ENCODE measurements at places on chromosomes 11 and 22.

DNA sequence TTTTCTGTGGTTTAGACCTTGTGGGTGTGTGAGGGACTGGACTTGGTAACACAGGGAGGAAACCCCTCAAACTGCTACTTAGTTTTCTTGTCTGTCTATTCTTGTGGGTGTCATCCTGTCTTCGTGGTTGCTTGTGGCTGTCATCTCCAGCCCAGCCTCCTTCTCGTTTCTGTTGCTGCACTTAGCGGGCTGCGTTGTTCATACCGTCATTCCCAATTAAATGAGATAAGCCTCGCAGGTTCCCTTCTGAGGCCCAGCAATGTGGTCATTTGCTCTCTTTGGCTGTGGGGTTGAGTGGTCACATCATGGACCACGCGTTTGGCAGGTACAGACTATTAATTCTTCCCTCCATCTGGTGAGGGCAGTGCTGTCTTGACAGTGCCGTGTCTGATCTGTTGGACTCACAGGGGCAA, 18.8 kb downstream of the PANX1 start:
- DNase-seq, result no peak

DNA sequence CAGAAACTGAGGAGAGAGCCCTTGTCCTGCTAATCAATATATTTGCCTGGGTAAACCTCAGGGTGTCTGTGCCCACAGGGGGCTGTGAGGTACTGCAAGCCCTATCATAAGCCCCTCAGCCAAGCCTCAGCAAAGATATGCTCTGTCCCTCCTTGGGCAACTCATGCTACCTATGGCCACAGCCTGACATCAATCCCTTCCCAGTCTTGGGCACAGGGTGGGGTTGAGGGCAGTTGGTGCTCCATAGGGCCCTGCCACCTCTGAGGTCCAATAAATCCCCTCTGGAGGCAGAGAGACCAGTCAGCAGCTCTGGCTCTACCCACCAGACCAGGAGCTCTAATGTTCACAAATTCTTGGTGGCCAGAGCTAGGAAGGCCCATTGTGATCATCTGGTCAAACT, 23.8 kb downstream of the TPBGL start:
- no peak for DNase-seq

- DNase-seq, result no peak
These were observed 1.2 kb downstream of the YDJC start for GRCh38 chr22:21628386-21629254.

GRCh38 chr22:49349841-49350381, 477.8 kb downstream of the BRD1 start:
- no peak for DNase-seq

DNA sequence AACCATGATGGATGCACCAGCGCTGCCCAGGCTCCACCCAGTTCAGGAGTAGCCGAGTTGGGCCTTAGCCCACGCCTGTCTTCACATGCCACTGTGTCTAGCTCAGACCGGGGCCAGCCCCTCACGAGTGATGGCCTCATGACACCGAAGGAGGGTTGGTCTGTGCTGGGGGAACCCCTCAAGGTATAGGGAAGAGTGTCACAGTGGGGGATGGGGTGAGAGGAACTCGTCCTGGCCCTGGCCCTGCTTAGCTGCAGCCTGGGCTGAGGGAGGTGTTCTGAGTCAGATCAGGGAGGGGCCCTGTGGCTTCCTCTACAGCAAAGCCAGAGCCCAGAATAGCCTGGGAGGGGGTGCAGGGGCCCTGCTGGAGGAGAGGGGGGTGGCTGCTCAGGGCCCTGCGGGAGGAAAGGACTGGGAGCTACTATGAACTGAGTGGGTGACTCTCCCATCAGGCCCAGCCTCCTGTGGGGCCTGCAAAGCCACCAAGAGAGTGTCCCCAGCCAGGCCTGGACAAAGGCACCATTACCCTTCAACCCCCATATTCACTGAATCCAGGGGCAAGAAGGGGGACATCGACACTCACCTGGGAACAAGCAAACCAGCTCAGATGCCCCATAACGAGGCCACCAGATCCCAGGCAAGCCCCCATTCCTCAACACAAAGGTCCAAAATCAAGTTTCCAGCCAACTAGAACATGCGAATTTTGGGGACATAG, 41.2 kb downstream of the IGLL5 start:
- DNase-seq, result peak; percentile 8

DNA sequence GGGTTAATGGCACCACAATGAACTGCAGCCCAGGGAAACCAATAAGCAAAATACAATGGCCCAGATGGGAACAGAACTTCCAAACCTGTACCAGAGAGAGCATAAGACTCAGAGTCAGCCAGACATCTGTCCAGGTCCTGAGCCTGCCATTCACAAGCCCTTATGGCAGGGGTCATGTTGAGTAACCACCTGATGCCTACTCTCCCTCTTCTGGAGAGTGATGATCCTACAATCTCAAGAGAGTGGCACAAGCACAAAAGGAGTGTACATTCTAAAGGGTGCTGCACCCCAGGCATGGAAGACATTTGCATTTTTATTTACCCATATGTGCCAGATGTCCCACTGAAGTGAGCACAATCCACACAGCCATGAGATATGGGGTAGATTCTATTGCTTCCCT, 10.6 kb downstream of the TENM4 start:
- no peak for DNase-seq

DNA sequence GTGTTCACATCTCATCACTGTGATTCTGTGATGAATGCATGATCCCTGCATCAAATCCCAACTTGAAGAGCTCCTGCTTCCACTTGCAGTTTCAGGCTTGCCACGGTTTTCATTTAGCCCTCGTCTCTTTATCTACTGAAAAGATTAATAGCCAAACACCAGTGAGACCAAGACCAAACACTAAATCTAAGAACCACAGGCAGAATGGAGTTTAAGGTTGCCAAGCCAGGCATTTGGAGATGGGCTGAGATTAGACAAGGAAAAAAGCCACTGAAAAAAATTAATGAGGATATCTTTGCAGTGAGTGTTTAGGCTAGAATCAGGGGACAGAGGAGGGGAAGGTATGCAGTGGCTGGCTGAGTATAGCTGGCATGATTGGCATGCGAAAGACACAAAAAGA, 227.2 kb upstream of the BLID start:
- DNase-seq, result no peak

DNA sequence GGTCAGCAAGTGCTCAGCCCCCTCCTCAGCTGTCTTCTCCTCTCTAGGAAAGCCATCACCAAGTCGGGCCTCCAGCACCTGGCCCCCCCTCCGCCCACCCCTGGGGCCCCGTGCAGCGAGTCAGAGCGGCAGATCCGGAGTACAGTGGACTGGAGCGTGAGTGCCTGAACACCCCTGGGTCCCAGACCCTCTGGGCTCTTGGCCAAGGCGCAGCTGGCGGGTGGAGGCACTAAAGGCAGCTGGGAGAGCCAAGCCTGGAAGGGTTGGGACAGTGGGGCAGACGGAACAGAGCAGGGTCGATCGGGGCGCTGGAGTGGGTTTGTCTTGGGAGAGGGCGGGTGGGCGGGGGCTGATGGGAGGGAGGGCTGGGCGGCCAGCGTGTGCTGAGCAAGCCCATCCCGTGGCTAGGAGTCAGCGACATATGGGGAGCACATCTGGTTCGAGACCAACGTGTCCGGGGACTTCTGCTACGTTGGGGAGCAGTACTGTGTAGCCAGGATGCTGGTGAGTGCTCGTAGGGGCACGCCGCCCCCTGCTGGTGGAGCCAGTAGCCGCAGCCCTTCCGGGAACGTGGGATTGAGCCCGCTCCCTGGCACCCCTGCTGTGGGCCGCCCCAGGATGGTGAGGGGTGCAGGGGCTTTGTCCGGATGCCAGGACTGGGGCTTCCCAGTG, 14.1 kb upstream of the MDK start:
- DNase-seq, result no peak

DNA sequence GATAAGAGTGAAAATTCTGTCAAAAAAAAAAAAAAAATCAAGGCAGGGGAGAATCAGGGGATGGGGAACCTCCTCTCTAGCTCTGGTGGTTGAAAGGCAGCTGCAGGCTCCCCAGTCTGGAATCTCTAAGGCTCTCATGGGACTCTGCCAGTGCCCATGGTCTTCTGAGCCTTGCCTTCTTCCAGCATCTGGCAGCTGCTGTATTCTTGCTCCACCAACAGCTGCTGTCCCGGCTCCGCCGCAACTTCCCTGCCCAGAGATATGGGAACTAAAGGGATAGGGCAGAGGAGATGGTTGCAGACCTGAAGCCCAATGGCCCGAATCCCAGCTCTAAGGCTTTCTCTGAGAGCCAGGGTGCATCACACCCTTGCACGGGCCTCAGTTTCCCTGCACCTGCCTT, 49.5 kb upstream of the PHF21B start:
- DNase-seq, result no peak

GRCh38 chr11:46543564-46543963, 50.3 kb downstream of the AMBRA1 start:
- no peak for DNase-seq

- no peak for DNase-seq
These were observed 32.0 kb downstream of the LRRC10B start for GRCh38 chr11:61540528-61540927.

GRCh38 chr11:100397401-100397800, 289.7 kb upstream of the ARHGAP42 start:
- no peak for DNase-seq

GRCh38 chr22:30078320-30079311, 1.6 kb upstream of the HORMAD2 start:
- DNase-seq, result peak; percentile 38

- DNase-seq, result no peak
These were observed 34.5 kb downstream of the NUMA1 start for GRCh38 chr11:72045849-72046248.

GRCh38 chr11:125056931-125057692, 6.0 kb upstream of the SLC37A2 start:
- DNase-seq, result no peak

GRCh38 chr11:104852811-104853210, 45.4 kb downstream of the CASP12 start:
- DNase-seq, result peak; percentile 8

DNA sequence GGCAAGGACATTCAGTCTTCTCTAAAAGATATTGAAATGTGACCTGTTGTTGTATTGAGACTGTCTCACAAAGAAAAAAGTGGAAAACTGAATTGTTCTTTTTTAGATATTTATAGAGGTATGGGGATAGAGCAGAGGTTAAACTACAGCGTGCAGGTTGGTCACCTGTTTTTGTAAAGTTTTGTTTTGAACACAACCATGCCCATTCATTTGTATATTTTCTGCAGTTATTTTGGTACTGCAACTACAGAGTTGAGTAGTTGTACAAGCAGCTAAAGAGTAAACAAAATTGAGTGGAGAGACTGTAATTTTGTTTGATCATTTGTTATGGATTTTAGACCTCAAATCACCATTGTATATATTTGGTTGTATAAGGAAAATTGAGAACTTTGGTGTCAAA, 11.3 kb downstream of the EED start:
- no peak for DNase-seq

DNA sequence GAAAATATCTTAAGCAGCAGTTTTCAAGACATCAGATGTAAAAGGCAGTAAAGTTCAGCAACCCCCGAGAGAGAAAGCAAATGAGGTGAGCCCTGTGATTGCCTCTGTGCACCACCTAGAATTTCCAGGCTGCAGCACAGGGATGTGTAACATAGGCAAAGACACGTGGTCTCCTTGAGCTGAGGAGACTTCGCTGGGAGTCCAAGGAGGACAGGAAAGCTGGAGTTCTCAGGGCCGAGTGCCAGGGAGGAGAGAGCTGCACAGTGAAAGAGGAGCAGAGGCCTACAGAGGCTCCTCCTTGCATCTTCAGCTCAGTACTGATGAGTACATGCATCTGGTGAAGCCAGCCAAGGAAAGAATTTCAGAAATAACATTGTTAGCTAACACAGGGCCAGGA, 17.6 kb upstream of the TOLLIP start:
- no peak for DNase-seq

DNA sequence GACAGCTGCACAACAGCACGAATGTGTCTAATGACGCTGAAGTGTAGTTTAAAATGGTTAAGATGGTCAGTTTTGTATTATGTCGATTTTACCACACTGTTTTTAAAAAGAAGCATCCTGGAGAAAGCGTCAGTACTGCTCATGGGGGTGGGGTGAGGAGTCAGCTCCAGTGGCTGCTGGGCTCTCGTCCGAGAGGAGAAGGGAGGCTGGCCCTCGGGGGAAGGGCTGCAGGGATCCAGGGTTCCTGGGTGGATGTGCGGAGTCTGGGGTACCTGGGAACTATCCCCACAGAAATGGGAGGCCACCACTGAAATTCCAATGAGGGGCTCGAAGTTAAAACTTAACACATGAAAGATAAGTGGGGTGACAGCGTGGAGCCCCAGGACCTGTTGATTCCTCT, 11.9 kb downstream of the C11orf21 start:
- DNase-seq, result no peak

DNA sequence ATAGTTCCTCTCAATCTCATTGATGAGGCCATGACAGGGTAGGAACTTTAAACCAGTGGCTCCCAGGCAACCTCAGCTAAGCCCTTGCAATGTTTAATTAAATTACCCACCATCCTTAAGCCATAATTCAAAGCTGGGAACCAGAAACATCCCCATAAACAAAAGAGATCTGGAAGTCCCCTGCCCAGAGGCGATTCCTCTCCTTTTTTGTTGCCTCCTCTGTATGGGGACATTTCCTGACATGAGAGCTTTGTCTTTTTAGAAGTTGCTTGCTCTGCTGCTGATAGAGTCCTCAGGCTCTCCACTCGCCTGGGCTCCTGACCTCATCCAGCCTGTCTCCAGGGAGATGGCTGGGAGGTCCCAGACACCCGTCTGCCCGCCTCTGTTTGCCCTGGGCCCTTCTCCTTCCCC, 3.2 kb downstream of the DTX4 start:
- DNase-seq, result no peak

DNA sequence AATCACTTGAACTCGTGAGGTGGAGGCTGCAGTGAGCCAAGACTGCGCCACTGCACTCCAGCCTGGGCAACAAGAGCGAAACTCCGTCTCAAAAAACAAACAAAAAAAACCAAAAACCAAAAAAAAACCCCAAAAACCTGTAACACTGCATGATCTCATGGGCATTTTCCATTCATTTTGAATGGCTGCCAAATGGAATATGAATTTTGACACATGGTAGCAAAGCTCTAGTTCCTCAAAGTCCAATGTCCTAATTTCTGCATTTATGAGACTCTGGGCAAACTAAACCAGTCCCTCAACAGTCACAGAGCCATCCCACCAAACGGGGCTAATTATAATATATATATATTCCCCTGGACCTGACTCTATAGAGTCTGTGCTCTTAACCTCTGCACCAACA, 61.8 kb downstream of the SGSM3 start:
- DNase-seq, result no peak

- DNase-seq, result no peak
These were observed 211.9 kb downstream of the BLID start for GRCh38 chr11:121904148-121904547.

DNA sequence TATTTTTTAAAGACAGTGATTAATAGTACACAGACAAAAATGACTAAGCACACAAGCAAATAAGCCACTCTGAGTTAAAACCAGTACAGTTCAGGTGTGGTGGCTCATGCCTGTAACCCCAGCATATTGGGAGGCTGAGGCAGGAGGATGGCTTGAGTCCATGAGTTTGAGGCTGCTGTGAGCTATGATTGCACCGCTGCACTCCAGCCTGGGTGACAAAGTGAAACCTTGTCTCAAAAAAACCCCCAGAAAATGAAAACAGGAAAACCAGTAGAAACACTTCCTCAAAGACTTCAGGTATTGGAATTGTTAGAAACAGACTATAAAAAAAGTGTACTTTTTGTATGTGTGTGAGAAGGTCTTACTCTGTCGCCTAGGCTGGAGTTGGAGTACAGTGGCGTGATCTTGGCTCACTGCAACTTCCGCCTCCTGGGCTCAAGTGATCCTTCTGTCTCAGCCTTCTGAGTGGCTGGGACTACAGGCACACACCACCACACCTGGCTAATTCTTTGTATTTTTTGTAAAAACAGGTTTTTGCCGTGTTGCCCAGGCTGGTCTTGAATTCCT, 33.0 kb downstream of the PPP6R2 start:
- no peak for DNase-seq
